ENCODE measurements at places on chromosomes 11 and 22. TPM values are rescaled to one million over a fixed set of nuclear protein-coding genes. Genes with fewer than 3 reads are reported as not detected.

POTEH gene
- total RNA-seq = not detected

SCUBE2 gene
- 0.79 TPM for total RNA-seq

HBE1 gene
- not detected for total RNA-seq

C11orf42 gene
- not detected for total RNA-seq

ZNF408 gene
- total RNA-seq = 6.2 TPM

TCN2 gene
- total RNA-seq = 14.3 TPM

KDELR3 gene
- total RNA-seq = 43.8 TPM

CLDN5 gene
- total RNA-seq = 0.43 TPM

GUCY1A2 gene
- under 0.01 TPM for total RNA-seq

APOA4 gene
- total RNA-seq = not detected

VPREB1 gene
- not detected for total RNA-seq

GCAT gene
- total RNA-seq = 24.3 TPM

CFL1 gene
- total RNA-seq = 769 TPM

KIRREL3 gene
- 0.60 TPM for total RNA-seq

HTR3B gene
- not detected for total RNA-seq

PRG3 gene
- not detected for total RNA-seq

HBG2 gene
- 0.32 TPM for total RNA-seq

NCAM1 gene
- total RNA-seq = not detected

LINC01488 gene
- total RNA-seq = not detected

DEAF1 gene
- 28.7 TPM for total RNA-seq

RASGRP2 gene
- total RNA-seq = 0.16 TPM

THYN1 gene
- 69.8 TPM for total RNA-seq

AIFM3 gene
- total RNA-seq = 1.4 TPM

PARVG gene
- total RNA-seq = 0.09 TPM

OR52I1 gene
- total RNA-seq = not detected

LGR4 gene
- 11.5 TPM for total RNA-seq

KRTAP5-1 gene
- total RNA-seq = not detected

TST gene
- total RNA-seq = 16.4 TPM

WNT11 gene
- not detected for total RNA-seq

NXPE4 gene
- not detected for total RNA-seq

TPBGL gene
- not detected for total RNA-seq

MYO7A gene
- total RNA-seq = 0.09 TPM

SYT7 gene
- 5.5 TPM for total RNA-seq

GRIA4 gene
- total RNA-seq = under 0.01 TPM

SYT8 gene
- total RNA-seq = not detected

TRPM5 gene
- total RNA-seq = not detected

SAA4 gene
- not detected for total RNA-seq

LSP1 gene
- total RNA-seq = 6.0 TPM

RAG2 gene
- total RNA-seq = not detected

TNNI2 gene
- total RNA-seq = not detected

KREMEN1 gene
- 3.9 TPM for total RNA-seq

Measured in bronchial smooth muscle cell (primary cell).